Ureter (tissue), 1 donor: ENCODE measurements at places on chromosomes 16 and 17.

- DNase-seq: peak; percentile 31
Observed at GRCh38 chr16:49601576-49601975, 228.0 kb downstream of the C16orf78 start.

DNA sequence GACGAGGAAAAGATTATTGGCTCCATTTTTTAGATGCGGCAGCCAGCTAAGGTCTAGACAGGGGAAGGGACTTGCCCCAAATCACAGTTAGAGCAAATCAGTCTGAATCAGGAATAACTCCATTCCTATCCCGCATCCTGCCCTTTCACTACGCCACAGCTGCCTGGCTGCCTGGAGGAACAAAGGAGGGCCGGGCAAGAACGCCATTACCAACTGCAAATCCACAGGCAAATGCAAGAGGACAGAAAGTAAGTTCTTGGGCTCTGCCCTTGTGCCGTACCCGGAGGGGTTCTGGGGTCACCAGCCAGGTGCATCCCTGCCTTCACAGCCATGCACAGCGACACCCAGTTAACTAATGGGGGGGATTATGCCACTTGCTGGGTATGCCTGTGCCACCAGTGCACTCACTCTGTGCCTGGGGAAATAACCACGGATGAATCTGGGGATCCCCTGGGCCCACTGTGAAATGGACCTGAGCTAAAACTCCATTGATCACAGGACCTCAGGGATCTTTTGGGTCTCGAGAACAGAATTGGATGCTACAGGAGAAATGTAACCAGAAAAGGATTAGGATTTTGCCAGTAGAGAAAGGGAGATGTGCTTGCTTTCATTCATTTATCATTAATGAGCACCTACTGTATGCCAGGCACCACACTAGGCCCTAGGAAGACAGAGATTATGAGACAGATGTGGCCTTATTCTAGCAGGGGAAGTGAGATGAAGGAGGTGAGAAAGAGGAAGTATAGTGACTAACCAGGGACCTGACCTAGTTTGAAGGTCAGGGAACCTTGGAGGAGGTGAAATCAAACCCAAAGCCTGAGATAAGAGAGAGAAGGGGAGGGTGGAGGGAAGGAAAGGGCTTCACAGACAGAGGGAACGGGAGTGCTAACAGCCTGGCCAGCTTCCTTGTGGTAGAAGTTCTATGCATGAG, 17.7 kb downstream of the BCL7C start:
- DNase-seq: no peak

DNA sequence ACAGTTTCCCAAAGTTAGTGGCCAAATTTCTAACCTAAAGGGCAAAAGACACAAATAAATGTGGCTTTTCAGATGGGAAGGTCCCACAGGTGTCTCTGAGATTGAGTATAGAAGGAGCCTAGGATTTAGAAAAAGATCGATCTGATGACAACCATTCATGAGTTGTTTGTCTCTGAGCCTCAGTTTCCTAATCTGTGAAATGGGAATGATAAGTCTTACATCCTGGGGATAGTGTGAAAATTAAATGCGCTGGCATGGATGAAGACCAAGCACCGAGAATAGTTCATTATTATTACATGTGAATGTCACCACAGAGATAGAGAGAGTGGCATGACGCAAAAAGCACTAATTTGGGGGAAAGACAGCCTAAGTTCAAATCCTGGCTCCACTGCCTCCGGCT, 7.2 kb downstream of the CDH5 start:
- DNase-seq: no peak

DNA sequence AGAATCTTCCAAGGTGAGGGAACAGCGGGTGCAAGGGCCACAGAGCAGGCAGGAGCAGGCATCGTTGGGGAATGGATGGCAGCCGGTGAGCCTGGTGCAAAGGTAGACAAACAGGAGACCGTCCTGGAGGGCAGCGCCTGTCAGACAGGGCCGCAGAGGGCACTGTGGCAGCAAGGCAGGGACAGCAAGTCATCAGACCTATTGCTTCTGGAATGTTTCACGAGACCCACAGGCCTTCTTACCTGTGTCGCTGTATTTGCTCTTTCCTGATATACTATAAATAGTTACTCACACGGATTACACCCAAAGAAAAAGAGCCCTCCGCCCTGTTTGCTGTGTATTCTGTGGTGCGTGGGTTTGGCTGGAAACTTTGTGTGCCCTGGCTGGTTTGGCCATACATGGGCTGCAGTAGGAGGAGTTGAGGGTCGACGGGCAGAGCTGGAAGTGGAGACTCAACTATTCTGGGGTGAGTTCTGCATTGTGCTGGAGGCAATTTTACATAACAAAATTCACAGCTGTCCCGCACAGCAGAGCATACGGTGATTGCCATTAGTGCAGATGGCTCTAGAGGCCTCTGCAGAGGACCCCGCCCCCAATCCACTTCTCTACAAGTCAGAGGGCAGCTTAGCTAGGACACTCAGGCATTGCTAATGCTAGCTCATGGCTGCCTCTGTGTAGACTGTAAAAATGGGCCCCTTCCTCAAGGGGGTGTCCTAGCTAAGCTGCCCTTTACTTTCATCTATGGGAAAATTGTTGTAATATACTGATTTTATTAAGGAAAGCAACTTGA, 18.6 kb upstream of the POLR3E start:
- DNase-seq: no peak

GRCh38 chr17:49198211-49198610, 12.2 kb downstream of the GNGT2 start:
- no peak for DNase-seq

GRCh38 chr16:24005577-24005976, 169.8 kb downstream of the PRKCB start:
- DNase-seq: no peak

GRCh38 chr16:17370731-17371285, 100.0 kb downstream of the XYLT1 start:
- no peak for DNase-seq

- no peak for DNase-seq
Observed at GRCh38 chr16:47565454-47565853, 104.3 kb downstream of the PHKB start.

DNA sequence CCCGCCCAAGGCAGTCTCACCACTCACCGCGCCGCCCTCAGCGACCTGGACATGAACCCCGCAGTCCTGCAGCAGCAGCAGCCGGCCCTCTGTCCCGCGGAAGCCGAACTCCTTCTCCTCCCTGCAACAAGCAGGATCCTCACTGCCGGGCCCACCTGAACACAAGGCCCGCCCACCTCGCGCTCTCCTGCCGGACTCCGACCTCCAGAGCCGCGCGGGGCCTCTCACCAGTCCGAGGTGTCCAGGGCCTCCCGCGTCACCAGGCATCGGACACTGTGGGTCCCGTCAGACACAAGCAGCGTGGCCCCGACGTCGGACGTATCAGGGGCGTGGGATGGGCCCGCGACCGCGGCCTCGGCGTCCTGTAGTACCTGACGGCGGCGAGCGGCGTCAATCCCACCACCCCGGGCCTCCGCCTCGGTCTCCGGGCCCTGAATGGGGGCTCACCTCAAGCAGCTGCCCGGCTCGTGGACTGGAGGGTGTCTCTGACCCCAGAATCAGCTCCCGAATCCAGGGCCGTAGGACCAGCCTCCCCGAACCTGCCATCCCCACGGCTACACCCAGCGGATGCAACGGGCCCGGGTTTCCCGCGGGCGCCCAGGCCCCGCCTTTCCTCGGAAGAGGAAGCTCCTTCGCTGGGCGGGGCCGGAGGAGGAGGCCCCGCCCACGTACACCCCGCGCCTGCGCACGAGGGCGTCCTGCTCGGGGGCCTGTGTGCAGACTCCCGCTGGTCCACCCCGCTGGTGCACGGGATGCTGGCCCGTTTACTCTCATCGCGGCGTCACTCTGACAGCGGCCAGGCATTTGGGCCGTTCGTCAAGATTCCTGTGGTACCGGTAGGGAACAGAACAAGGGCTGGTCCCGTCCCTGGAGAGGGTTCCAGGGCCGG, at the start of gene ACD:
Gene ACD, minus strand, starts transcription at position 586 of the 889 bp plus-strand sequence. Its CDS starts 40 bp downstream, at position 546.
- peak; percentile 90 for DNase-seq

DNA sequence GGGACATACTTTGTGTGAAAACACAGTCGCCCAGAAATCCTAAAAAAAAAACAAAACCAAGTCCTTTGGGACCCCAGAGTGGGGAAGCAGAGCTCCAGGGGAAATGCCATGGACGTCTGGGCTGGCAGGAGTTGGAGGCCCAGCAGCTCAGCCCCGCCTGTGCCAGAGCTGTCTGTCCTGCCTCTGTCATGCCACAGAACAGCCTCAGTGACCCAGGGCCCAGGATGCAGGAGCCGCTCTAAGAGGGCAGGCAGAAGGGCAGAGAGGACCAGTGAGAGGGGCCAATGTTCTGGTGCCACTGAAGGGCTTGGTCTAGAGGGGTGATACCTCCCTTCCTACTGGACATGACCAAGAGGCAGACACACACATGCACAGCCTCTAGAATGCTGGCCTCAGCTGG, 166.2 kb downstream of the C16orf78 start:
- DNase-seq: no peak
